NCI-H69 (cell line): ENCODE measurements at places on chromosomes 1 and 21.
A peak's percentile ranks its signal among the peaks of the same experiment; 100 is the strongest.

- DNase-seq, result peak; percentile 51
Observed at GRCh38 chr1:30901798-30902581, 6.6 kb downstream of the SDC3 start.

GRCh38 chr1:40530735-40531380 is 579 bp upstream of the ZNF684 start:
- DNase-seq, result peak; percentile 28

- no peak for DNase-seq
Observed at GRCh38 chr1:200737647-200738291, 924 bp upstream of the CAMSAP2 start.

DNA sequence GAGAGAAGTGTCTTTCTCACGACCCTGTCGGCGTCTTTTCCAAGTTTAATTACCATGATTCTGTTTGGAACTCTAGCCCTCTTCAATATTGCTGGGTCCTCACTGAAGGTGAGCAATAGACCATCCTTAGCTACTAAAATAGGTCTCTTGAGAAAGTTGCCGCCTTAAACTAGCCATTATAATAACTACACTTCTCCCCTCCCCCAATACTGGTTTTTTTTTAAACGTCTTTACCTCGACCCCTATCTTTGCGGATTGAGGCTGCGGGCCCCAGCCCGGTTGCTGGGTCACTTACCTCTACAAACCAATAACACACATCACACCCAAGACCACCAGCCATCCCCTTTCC is 672 bp downstream of the ENSA start:
- DNase-seq, result no peak

DNA sequence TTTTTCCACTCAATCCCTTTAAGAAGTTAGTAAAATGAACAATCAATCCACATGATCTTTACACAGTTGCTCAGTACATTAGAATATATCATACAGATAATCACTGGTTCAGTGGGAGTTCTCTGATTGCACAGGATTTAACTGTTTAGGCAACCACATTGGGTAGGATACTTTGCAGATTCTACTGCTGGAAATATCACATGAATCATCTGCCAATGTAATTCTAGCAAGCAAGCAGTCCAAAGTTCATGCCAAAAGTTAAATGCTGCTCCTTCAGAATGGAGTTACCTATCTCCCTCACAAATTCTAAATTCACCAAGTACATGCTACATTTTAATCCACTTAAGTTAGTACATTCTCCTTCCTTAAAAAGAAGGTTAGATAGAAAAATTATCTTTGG is 52.4 kb downstream of the NEGR1 start:
- peak; percentile 6 for DNase-seq

DNA sequence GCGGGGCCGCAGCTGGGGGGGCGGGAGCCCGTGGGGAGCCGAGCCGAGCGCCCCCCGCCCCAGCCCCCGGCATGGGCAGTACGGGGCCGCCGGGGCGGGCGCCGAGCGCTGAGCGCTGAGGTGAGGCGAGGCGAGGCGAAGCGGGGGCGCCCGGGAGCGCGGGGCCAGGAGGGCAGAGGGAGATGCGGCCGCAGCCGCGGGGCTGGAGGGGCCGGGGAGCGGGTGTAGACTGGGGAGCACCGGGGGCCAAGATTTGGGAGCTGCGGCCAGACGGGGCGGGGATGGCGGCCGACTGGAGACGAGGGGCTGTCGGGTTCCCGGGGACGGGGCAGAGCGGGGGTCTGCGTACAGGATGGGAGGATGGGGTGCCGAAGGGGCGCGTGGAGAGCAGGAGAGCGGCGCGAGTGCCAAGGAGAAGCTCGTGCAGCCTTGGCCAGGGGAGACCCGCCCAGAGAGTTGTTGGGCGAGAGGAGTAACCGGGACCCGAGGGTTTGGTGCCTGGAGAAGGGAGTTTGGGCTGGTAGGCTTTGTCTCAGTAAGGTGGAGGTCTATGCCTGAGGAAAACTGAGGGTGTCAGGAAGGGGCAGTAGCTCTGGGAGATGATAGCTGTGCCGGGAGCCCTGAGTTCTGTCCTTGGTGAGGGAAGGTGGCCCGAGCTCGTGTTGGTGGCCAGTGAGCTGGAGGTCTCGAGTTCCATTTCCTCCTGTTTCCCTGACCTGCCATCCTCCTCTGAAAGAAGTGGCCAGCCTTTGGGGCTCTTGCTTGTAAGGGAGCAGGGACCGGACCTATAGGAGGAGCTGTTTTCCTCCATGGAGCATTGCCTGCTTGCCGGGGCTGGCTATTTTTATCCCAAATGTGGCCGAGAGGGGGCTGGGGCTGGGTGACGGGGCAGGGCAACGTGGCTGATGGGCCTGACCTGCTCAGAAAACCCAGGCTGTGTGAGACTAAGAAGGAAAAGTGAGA is 539 bp downstream of the ATP8B2 start:
- peak; percentile 71 for DNase-seq

- no peak for DNase-seq
Observed at GRCh38 chr1:240737766-240738265, 125.9 kb upstream of the GREM2 start.

DNA sequence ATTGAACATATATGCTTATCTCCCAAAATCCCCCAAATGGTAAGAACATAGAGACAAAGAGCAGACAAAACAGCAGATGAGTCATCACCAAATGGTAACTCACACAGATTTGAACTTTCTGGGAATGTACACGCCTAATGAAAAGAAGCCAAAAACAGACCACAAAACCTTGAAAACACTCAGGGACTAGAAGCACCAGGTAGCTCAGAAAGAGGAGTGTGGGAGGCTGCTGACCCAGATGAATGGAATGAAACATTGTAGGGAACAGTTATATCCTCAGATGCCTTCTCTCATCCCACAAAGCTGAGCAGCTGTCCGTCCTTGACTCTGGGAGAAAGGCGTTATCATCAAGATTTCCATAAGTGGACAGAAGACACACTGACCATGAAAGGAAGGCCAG is 307.0 kb upstream of the USP25 start:
- DNase-seq, result peak; percentile 16

DNA sequence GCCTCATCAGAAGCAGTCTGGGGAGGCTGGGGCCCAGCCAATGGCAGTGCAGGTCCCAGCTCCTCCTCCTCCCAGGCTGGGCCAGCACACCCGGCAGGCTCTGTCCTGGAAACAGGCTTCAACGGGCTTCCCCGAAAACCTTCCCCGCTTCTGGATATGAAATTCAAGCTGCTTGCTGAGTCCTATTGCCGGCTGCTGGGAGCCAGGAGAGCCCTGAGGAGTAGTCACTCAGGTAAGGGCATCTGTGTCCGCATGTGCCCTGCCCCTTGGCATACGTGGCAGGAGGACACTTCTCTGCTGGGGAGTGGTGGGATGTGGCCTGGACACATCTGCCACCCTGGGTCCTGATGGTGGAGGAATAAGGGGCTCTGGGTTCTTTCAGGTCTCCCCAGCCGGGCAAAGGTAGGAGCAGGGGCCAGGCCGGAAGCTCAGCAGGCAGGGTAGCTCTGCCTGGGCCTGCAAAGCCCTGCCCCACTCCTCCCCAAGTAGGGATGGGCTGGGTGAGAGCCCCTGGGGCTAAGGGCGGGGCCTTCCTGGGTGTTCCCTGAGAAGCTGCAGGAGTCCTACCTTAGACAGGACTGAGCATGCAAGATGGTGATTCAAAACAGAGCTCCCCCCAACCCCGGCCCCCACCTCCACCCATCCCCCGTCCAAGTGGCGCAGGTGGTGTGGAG is at the start of gene GJB5:
GJB5 (plus strand) TSS at position 84 of the 674 bp plus-strand sequence. CDS start 2,284 bp downstream, outside the sequence.
- peak; percentile 50 for DNase-seq

- no peak for DNase-seq
Observed at GRCh38 chr1:244815600-244816099, 19.8 kb upstream of the COX20 start.

- no peak for DNase-seq
Observed at GRCh38 chr21:35384375-35384774, 335.3 kb upstream of the RUNX1 start.

DNA sequence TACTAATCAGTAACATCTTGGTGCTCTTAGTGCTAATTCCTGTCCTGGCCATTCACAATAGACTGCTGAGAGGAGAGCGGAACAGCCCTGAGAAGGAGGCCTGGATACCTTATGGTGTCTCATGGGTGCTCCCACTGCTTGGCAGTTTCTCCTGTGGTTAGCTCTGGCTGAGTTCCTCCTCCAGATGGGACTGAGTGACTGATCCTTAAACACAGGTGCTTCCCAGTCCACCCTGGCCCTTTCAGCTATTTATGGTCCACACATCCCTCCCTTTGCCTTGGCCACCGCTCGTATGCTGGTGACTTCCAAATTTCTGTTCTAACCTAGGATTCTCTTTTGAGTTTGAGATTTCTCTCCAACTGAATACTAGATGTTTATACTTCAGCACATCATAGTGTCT is 157.0 kb upstream of the CACNA1E start:
- DNase-seq, result no peak

GRCh38 chr21:44360159-44360558 is 6.7 kb downstream of the TRPM2 start:
- DNase-seq, result no peak

DNA sequence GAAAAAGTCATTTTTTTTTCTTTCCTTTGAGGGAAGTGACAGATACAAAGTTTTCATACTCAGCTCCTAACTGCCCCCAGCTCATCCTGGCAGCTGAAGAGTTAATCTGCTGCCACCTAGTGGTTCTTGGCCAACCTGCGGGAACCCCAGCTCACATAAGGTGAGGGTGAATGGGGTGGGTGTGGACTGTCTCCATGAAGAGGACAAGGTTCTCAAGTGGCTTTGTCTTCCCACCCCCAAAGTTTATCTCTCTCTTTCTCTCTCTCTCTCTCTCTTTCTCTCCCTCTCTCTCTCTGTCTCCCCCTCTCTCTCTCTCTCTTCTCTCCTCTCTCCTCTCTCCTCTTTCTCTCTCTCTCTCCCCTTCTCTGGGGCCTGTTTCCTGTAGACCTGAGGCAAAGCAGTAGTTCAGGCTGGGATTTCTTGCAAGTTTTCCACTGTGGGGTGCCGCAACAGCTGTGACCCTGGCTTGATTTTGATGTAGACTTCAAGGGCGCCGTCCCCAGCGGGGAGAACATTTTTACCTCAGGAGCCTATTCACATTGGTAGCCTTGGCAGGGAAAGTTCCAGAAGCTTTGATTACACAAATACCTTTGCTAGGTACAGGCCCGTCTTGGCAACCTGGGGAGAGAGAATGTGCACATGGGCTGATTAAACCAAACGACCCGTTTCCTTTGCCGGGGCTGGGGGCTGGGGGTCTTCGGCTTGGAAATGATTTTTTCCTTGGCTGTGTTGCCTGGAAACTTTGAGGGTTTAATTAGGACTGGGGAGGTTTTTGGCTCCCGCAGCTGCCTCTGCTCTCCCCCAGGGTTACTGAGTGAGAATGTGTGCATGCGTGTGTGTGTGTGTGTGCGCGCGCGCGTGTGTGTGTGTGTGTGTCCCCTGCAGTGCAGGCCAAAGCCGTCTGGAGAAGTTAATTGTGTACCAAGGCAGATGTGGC is 135.9 kb downstream of the TM2D1 start:
- DNase-seq, result peak; percentile 82

- DNase-seq, result no peak
Observed at GRCh38 chr1:12083766-12084165, 20.7 kb downstream of the TNFRSF8 start.

DNA sequence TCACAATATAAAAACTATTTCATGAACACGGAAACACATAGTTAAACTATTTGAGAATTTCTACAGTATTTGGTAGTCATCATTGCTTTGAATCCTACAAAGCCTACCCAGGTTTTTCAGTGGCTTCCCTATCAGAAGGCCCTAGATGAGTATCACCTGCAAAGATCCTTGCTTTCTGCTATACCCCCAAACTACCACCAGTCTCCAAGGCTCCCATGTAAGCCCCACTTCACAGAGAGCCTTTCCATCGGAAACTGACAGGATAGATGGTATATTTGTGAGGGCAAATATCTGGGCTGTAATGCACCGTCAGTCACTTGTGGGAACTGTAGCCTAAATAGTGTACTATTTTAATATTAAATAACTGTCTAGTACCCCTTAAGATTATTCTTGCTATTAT is 674.3 kb downstream of the BRINP3 start:
- peak; percentile 40 for DNase-seq

- peak; percentile 30 for DNase-seq
Observed at GRCh38 chr1:22711591-22712501, 1.2 kb downstream of the EPHB2 start.

DNA sequence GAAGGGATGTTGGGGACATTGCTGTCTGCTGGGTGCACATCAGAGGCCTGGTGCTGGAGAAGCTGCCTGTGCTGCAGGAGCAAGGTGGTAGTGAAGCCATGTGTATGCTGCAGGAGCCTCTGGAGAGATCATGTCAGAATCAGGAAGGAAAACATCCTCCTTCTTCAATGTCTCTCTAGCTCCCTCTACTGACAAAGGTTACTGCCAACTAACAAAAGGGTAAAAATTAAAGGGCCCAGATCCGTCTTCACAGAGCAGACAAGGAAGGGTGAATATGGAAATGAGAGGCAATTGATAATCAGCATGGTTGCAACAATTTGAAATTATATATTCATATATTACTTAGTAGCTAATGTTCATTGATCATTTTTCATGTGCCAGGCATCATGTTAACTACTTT is 32.2 kb downstream of the FAM177B start:
- peak; percentile 74 for DNase-seq

DNA sequence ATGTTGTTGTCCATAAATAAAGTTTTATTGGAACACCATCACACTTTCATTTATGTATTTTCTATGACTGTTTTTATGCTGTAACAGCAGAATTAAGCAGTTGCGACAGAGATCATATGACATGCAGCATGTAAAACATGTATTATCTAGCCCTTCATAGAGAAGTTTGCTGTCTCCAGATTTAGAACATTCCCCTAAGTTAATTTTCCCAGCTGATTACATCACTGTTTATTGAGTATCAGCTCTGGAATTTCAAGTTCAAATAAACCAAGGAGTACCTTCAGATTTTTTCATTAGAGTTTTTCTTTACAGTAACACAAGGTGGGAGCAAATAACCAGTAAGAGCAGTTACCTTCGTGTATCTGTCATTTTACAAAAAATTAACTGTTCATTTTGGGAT is 792.8 kb downstream of the USP25 start:
- DNase-seq, result no peak

DNA sequence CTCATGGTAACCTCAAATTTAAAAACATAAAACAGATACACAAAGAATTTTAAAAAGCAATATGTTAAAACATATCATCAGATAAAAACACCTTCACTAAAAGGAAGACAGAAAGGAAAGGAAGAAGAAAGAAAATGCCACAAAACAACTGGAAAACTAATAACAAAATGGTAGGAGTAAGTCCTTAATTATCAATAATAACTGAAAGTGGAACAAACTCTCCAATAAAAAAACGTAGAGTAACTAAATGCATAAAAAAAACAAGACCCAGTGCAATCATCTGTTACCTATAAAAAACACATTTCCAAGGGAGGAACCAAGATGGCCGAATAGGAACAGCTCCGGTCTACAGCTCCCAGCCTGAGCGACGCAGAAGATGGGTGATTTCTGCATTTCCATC is 47.1 kb upstream of the ACADM start:
- DNase-seq, result no peak

GRCh38 chr1:16396591-16396990 is 29.5 kb downstream of the SZRD1 start:
- no peak for DNase-seq

- no peak for DNase-seq
Observed at GRCh38 chr1:192574073-192574472, 1.5 kb upstream of the RGS1 start.

GRCh38 chr21:32463367-32463766 is 50.9 kb downstream of the EVA1C start:
- no peak for DNase-seq

- DNase-seq, result peak; percentile 76
Observed at GRCh38 chr1:76254104-76255030, 179.8 kb downstream of the ST6GALNAC3 start.

GRCh38 chr1:160858507-160858906 is 4.2 kb downstream of the CD244 start:
- DNase-seq, result no peak
